ENCODE measurements at places on chromosomes 12 and 14. TPM values are rescaled to one million over a fixed set of nuclear protein-coding genes. Genes with fewer than 3 reads are reported as not detected.

Gene SERPINA9
- not detected for total RNA-seq

Gene RFLNA
- not detected for total RNA-seq

Gene ZDHHC22
- not detected for total RNA-seq

Gene SYNDIG1L
- total RNA-seq = 0.49 TPM

Gene HOXC12
- 1.8 TPM for total RNA-seq

Gene DIO3
- 6.2 TPM for total RNA-seq

Gene PIWIL1
- not detected for total RNA-seq

Gene RIN3
- total RNA-seq = 32.3 TPM

Gene ESRRB
- total RNA-seq = 0.17 TPM

Gene HPD
- 0.82 TPM for total RNA-seq

Gene EPYC
- not detected for total RNA-seq

Gene PLEKHD1
- 0.38 TPM for total RNA-seq

Gene TOMM20L
- total RNA-seq = not detected

Gene TMPRSS12
- total RNA-seq = not detected

Gene GPR132
- 3.1 TPM for total RNA-seq

Gene HOXC9
- total RNA-seq = 11.9 TPM

Gene ARMH4
- total RNA-seq = 3.1 TPM

Gene GRIN2B
- not detected for total RNA-seq

Gene TCTN1
- total RNA-seq = 31.3 TPM

Gene SYCP3
- not detected for total RNA-seq

Gene SRP54
- total RNA-seq = 51.8 TPM

Gene CDC42BPB
- 170 TPM for total RNA-seq

Gene BMP4
- total RNA-seq = 22.2 TPM

Gene AICDA
- 3.9 TPM for total RNA-seq

Gene STK38L
- total RNA-seq = 75.7 TPM

Gene SALL2
- total RNA-seq = 6.6 TPM

Gene SERPINA3
- total RNA-seq = 4.9 TPM

Gene TSPAN19
- 0.17 TPM for total RNA-seq

Gene FOXM1
- total RNA-seq = not detected

Gene ITGB7
- 2.6 TPM for total RNA-seq

Gene LIN7A
- total RNA-seq = 13.0 TPM

Data from subcutaneous adipose tissue (tissue), 4 donors.